ENCODE measurements at places on chromosomes 5 and 9.

DNA sequence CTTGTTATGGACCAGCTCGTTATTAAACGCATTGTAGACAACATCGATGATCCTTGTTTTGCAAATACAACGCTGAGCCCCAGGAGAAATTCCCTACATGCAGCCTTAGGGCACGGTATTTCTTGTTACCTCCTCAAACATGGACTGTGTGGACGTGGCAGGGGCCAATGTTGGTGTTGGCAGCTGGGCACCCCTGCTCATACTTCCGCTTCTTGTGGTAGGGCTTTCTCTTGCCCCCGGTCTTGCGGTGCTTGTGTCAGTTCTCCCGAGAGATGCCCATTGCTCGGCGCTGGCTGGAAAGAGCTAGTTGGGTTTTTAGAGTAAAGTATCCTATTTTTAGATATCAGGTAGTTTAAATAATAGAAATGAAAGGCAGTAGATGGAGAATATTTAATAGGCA lies 45.5 kb downstream of the UBAP1 start:
- DNase-seq: no peak

GRCh38 chr9:87954230-87954629 lies 20.1 kb downstream of the CDK20 start:
- DNase-seq: no peak

DNA sequence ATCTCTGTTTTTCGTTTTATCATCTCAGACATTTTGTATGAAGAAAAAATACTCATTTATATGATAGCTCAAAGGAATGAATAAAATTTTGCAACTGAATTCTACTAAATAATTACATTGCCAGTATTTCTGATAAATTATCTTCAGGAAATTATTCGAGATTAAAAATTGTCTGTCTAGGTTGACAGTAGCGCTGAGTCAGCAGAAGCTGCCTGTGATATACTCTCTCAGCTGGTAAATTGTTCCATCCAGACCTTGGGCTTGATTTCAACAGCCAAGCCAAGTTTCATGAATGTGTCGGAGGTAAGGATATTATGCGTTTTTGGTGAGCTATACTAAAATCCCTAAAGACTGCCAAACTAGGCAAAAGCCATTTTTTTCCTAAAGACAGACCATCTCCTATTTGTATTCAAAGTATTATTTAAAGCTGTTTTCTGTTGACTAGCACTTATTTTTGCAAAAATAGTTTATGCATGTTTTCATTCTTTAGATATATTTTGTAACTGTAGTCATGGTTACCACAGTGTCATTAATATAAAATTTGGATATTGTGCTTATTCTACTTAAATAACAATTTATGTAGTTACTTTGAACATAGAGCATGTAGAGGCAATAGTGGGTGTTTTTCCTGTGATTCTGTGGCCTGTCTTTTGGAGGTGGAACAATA lies 17.4 kb downstream of the LECT2 start:
- no peak for DNase-seq

- DNase-seq: no peak
Measured at GRCh38 chr9:80552931-80553330, 981.2 kb downstream of the TLE4 start.

GRCh38 chr5:107032629-107033028 lies 638.1 kb downstream of the EFNA5 start:
- no peak for DNase-seq

- no peak for DNase-seq
Measured at GRCh38 chr9:131411719-131412681, 18.1 kb downstream of the PRRC2B start.

GRCh38 chr5:163951069-163951468 lies 445.6 kb downstream of the MAT2B start:
- DNase-seq: no peak

GRCh38 chr5:78127875-78128274 lies 166.6 kb downstream of the AP3B1 start:
- no peak for DNase-seq

GRCh38 chr5:160357394-160357793 lies 13.0 kb downstream of the C1QTNF2 start:
- DNase-seq: no peak

GRCh38 chr9:133987446-133987788 lies 4.7 kb downstream of the VAV2 start:
- DNase-seq: no peak

- no peak for DNase-seq
Measured at GRCh38 chr5:154359221-154359573, 86.6 kb upstream of the SAP30L start.

GRCh38 chr9:70485273-70485858 lies 70.9 kb upstream of the KLF9 start:
- no peak for DNase-seq

- no peak for DNase-seq
Measured at GRCh38 chr5:54443270-54443669, 12.2 kb upstream of the HSPB3 start.

GRCh38 chr5:1564824-1565736 lies 41.3 kb upstream of the LPCAT1 start:
- DNase-seq: no peak

- DNase-seq: no peak
Measured at GRCh38 chr5:140130949-140131733, 5.4 kb downstream of the IGIP start.

DNA sequence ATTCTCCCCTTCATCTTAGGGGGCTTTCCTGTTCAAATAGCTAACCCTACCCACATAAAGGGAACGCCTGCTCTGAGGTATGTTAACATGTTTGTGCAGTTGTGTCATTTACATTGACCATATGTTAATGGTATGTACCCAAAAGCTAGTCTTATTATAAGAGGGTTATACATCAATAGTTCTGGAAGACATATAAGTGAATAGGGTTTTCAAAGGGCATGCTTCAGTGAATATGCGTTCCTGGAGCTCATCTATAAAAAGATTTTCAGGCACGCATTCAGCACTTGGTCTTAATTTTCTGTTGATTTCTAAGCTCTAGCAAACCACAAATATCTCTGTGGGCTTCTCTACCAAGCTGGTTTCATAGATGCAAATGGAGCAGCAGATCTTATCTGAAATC lies 766.1 kb downstream of the IRX1 start:
- DNase-seq: no peak

GRCh38 chr5:127567026-127567768 lies 49.8 kb downstream of the PRRC1 start:
- no peak for DNase-seq

DNA sequence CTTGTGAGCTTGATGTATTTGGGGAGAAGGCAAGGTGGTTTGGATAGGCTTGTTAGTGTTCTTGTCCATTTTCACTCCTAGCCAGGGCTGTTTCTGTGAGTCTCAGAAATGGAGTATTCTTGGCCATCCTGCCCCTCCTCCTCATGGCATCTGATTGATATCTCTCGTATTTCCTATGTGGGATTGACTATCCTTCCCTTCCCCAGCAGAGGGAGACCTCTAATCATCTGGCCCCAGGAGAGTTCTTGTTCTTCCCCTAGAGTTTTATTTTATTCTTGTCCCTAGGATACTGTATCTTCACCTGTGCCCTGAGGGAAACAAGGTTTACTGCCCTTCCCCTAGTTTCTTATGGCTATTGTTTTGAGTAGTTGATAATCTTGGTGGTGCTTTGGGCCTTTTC lies 114.4 kb downstream of the VPS13A start:
- DNase-seq: peak; percentile 15

- DNase-seq: no peak
Measured at GRCh38 chr9:19533373-19533772, 124.6 kb downstream of the ACER2 start.

DNA sequence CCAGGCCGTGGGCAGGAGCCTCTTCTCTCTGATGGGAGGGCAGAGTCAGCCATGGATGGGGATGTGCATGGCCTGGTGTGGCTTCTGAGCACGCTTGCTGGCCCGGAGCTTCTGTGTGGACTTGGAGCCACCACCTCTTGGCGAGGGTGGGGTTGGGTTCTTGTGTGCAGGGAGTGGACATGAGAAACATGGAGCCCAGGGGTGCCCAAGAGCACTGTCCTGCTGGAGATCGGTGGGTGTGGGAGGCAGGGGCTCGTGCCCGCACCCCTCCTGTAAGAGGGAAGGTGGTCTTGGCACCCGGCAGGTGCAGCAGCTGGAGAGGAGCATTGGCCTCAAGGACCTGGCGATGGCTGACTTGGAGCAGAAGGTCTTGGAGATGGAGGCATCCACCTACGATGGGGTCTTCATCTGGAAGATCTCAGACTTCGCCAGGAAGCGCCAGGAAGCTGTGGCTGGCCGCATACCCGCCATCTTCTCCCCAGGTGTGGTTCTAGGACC lies 23.8 kb downstream of the FBXW5 start:
- DNase-seq: no peak

DNA sequence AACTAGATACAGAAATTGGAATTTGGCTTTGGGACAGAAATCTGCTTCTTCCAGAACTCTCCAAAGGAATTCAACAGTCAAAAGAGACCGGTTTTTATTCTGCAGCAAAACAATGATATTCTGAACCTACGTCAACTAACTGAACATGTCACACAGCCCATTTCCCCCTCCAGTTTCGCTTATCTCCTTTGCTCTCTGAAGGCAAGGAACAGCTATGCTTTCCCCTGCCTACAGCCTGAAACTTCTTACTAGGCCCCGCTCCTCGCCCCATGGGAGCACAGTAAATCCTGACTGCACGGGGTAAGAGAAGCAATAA lies 488 bp downstream of the SKIC3 start:
- DNase-seq: no peak

DNA sequence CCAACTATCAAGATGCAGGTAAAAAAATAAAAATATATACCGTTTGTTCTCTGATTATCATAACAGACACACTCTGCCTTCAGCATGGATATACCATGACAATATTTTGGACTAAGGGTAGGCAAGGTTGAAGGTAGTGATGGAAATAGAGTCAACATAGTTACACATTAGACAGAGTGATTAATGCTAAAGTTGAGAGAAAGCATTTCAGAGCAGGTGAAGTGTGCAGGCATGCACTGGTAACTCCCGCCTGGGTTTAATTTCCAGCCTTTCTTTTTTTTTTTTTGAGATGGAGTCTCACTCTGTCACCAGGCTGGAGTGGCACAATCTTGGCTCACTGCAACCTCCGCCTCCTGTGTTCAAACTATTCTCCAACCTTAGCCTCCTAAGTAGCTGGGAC lies 458.5 kb downstream of the TLR4 start:
- no peak for DNase-seq

DNA sequence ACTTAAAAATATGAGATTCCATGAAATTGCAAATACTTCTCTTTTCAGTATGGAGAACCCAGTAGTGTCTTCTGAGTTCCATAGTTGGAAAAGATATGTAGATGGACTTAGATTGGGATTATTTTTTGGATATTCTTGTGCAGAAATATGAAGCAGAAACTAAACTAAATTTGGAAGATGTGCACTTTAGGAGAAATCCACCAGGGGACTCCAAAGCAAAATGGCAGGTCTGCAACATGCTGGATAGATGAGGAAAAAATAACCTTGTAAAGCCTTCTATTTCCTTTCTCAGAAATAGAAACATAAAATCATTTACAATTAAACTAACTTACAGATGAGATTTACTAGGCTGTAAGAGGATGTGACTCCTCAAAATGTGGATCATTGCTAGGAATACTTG lies 49.2 kb upstream of the MINAR2 start:
- DNase-seq: no peak

GRCh38 chr9:125966466-125966865 lies 219.3 kb downstream of the PBX3 start:
- no peak for DNase-seq

- no peak for DNase-seq
Measured at GRCh38 chr9:116163293-116164055, 9.9 kb downstream of the PAPPA start.

- DNase-seq: no peak
Measured at GRCh38 chr9:79694676-79695400, 123.1 kb downstream of the TLE4 start.

DNA sequence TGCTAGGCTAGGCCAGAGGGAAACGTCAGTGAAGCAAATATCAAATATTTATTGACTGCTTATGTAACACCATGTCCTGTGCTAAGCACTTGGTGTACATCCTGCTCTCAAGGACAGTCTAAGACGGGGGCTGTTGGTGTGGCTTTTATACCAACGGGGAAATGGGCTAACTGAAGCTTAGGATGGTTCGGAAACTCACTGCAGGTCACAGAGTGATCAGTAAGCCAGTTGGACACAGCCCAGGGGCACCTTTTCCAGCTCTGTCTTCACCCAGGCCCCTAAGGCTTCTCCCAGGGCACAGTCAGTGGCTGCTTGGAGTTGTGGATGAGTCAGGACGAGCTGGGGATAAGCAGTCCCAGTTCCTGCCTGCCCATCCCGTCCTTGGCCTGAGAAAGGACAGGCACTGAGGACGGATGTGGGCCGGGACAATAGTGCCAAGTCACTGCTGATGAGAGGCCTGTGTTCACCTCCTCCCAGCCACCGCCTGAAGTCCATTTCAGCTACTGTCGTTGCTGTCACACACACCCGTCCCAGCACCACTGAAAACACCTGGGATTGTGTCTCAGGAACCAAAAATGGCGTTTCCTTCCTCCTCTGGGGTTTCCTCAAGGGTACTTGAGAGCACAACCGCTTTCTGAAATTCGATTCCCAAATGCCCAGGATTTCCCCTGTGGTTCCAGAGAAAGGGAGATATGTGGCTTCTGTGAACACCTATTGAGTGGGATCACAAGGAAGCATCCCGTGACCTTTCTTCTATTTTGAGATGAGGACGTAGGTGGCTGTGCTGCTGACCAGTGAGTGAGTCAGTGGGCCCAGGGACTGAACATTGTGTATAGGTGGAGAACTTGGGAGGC lies 17.5 kb upstream of the SPRY4 start:
- DNase-seq: no peak

- no peak for DNase-seq
Measured at GRCh38 chr5:108375768-108376167, 6.1 kb downstream of the FBXL17 start.

- no peak for DNase-seq
Measured at GRCh38 chr9:136728548-136729123, 14.1 kb downstream of the LCN10 start.

DNA sequence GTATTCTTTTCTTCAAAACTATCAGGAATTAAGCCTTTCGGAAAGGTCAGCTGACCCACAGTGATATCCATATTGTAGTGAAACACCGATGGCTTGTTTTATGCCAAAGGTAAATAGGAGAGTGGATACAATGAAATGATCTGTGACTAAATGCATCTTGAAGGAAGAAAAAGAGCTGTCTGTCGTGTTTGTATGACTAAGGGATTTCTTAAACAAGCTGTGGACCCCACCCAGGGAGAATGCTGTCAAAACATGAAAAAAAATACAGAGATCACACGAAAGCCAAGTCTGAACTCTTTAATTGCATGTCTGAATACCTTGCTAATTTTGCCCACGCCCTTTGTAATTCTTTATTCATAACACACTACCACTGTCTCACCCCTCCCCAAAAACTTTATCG lies 286.4 kb upstream of the WWC1 start:
- DNase-seq: no peak

Measured in H54 (cell line).